ENCODE measurements at places on chromosomes 6 and 20.
A peak's percentile ranks its signal among the peaks of the same experiment; 100 is the strongest.

GRCh38 chr6:72132427-72132826 is 246.1 kb downstream of the RIMS1 start:
- no peak for DNase-seq

DNA sequence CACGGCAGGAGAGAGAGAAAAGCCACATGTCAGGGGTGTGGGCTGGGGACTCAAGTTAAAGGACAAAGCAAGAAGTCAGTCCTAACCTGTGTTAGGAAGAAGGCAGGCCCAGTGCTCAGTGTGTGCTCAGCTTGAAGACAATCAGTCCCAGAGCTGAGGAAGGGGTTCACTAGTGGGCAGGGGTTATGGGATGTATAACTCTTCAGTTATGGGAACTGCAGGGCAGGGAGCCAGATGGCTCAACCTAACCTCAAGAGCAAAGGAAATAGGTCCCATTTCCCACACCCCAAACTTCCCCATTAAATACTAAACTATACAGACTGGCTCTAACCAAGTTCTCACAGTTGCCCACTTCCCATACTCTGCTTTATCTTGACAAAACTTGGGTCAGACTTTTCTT is 7.4 kb upstream of the SSTR4 start:
- no peak for DNase-seq

GRCh38 chr6:147447835-147448611 is 60.5 kb upstream of the SAMD5 start:
- peak; percentile 62 for DNase-seq

DNA sequence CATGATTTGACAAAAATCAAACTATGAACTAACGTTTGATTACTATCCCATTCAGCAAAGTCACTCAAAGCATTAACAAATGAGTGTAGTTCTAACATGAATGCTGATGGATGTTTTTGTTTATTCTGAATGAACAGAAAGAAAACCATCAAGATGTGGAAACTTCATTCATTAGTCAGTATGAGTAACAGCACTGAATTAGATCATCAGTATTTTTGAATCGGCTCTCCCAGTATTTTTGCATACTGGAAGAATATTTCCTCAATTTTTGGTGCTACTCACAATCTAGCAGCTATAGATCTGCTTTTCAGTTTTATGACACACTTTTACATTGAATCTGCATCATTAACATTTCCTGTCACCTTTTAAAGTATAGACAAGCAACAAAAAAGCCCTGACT is 63.8 kb upstream of the CD83 start:
- no peak for DNase-seq

DNA sequence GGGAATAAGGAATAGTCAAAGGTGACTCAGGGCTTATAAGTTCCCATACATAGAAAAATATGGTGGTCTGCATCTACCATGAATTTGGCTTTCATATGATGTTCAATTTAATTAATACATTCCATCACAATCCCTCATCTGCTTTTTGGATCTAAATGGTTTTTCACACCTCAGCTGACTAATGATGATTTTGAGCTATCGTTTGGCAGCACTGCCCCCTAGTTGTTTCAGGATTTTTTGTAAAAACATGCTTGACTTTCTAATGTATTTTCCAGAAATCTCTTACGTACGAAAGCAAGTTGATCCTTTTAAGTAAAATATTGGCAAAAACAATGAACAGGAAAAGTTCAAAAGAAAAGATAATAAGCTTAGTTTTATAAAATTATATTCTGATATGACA is 408.6 kb upstream of the ADGRB3 start:
- DNase-seq: peak; percentile 54

DNA sequence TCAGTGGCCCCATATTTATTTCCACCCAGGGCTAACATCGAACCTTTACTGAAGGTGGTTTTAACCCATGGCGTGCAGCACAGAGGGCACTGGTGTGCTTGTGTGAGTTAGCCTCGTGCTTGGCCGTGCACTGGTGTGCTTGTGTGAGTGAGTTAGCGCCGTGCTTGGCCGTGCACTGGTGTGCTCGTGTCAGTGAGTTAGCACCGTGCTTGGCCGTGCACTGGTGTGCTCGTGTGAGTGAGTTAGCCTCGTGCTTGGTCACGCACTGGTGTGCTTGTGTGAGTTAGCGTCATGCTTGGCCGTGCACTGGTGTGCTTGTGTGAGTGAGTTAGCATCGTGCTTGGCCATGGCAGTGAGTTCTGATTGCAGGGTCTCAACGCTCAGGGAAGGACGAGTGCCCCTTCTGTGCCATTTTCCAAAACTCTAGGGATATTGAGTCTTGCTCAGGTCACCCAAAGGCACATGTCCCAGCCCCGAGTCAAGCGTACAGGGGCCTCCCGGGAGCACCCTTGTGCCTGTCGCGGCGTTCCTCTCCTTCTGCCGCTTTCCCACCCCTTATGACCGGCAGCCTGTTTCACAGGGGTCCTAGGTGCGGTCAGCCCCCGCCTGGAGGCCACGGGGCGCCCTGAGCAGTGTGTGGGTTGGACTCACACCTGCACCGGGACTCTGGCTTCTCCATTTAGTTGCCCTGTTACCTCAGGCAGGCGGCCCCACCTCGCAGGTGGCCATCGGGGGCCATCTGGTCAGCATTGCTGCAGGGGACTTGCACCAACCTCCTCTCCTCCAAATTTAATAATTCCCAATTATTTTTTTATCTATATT is 399.1 kb downstream of the CDH4 start:
- DNase-seq: no peak
